ENCODE measurements at places on chromosomes 4 and X.

DNA sequence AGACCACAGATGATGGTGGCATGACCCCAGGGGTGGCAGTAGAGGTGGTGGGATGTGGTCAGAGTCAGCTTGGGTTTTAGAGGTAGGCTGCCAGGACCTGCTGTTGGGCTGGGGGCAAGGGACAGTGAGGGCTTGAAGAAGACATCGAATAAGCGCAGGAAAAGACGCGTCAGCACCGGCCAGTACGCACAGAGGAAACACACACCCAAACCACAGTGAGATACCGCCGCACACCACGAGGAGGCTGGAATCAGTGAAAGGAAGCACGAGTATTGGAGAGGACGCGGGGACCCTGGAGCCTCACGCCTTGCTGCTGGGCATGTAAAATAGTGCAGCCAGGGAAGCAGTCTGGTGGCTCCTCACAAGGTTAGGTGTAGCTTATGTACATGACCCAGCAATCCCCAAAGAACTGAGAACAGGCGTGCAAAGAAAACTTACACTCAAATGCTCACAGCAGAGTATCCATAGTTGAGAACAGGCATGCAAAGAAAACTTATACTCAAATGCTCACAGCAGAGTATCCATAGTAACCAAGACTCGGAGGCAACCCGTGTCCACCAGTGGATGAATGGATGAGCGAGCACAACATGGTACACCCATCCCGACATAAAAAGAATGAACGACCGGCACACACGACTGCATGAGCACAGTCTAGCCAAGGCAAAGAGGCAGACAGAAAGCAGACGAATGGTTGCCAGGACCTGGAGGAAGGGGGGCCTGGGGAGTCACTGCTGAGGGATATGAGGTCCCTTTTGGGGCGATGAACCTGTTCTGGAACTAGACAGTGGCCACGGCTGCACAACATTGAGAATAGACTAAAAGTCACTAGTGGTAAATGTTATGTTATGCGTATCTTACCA is 13.3 kb downstream of the PDZD4 start:
- DNase-seq: no peak

DNA sequence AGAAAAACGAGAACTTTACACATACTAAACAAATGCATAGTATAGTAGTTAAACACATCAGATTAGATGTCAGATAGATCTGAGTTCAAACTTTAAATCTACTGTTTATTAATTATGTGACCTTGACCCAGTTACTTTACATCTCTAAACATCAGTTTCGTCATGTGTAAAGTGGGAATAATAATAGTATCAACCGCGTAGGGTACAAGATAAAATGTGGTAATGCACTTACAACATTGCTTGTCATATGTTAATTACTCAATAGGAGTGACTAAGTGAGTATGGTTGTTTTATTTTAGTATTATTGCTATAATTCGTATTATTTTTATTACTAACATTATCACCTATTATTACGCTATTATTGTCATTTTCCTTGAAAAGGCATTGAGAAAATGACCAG is 144.2 kb downstream of the KLHL4 start:
- no peak for DNase-seq

DNA sequence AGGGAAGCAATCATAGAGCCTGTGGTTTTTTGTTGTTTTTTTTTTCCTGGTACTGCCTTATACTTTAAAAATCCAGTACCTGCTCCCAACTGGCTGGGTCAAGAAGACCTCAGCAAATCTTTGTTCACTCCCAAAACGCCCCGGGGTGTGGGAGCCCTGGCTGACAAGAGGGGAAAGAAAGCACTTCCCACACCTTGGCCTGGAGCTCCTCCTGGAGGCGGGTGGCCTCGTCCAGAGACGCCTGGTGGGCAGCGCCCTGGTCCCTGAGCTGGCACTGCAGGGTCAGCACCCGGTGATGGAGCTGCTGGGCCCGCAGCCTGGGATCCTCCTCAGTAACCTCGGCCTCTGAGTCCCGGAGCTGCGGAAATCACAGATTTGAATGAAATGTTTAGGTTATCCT is 38.2 kb downstream of the C4orf50 start:
- DNase-seq: no peak

DNA sequence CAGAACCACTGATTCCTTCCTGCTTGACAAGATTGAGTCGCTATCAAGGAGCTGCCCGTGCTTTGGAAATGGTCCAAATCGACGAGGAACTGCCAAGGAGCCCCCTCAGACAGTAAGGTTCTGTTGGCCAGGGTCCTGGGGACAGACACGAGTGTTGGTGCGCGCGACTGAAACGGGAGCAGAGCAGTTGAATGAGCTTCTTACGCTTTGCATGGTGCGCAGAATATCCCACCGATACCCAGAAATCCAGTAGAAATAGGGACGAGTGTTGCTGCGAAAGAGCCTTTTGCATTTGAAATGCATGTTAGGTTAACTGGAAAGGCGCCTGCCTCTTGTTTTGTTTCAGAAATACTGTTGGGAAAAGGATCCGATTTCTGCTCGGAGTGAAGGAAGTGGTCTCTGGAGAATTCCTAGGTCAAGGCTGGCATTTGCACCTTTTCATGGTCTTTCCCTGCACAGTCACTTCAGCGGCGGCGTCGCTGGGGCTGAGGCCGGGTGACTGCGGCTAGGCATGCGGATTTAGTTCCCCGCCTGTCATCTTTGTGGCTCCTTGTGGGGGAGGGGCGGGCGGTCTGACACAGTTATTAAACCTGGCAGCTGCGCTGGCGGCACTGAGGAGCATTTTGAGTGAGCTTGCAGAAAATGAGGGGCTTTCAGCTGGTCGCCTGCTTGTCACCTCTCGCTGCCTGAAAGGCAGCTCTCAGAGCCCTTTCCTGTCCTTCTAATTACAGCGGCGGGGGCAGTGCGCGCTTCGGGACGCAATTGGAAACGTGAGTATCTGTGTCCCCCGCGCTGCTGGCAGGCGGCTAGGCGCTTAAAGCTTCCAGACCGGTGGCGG is 51.5 kb upstream of the TRIM2 start:
- DNase-seq: peak; percentile 21

DNA sequence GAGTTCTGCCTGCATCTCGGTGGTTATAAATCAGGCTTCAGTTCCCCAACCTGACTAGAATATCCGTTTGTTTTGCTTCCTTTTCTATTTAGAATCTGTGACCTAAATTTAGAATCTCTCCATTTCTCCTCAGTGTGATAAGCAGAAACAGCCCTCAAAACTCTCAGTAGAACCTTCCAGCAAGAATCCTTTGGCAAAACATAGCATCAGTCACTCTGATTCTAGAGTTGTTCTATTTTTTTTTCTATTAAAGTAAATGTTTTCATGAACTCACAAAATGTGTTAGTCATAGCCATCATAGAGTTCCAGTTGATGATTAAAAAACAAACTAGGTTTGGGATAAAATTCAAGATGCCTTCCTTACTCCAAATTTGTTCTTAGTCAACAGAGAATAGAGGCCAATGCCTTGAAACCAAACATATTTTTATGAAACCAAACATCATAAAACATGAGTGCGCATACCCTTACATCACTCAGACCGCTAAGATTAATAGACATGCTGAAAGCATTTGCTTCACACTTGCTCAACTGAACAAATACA is 13.2 kb upstream of the C1QTNF7 start:
- peak; percentile 58 for DNase-seq

DNA sequence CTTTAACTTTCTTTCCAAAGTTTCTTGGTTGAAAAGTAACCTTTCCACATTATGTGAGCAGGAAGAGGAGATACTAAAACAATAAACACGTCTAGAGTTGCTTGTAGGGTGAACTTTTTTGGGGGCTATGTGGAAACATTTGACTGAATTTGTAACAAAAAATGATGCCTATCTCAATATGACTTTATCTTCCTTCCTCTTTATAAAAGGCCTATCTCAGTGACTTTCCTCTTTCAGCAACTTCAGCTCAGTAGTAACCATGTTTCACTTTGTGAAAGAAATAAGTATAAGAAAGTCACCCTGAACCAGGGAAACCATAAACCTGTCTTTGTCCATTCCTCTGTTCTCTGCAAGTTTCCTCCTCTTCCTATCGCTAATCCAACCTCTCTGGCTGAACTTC is 124.7 kb upstream of the TMEM164 start:
- DNase-seq: no peak
